ENCODE measurements at places on chromosomes 6 and 20.

DNA sequence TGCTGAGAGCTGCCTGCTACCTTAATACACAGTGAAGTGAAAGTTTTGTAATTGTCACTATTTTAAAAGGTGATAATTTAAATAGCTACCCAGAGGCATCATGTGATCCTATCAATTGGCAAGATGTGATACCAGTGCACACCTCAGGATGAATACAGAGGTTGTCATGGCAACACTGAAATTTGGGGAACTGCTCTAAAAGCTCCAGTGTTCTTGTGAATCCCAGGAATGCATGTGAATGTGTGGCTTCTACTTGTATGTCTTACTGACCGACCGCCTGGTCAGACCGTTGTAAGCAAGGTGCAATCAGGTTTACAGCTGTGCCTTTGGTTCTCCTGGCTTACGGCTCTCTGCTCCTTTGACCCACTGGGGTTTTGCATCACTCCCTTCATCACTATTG, 146.3 kb upstream of the GJE1 start:
- no peak for DNase-seq

GRCh38 chr6:113855500-113856374, 1.4 kb upstream of the MARCKS start:
- DNase-seq = no peak

- no peak for DNase-seq
Observed at GRCh38 chr20:4335722-4336121, 320.4 kb upstream of the RNF24 start.

DNA sequence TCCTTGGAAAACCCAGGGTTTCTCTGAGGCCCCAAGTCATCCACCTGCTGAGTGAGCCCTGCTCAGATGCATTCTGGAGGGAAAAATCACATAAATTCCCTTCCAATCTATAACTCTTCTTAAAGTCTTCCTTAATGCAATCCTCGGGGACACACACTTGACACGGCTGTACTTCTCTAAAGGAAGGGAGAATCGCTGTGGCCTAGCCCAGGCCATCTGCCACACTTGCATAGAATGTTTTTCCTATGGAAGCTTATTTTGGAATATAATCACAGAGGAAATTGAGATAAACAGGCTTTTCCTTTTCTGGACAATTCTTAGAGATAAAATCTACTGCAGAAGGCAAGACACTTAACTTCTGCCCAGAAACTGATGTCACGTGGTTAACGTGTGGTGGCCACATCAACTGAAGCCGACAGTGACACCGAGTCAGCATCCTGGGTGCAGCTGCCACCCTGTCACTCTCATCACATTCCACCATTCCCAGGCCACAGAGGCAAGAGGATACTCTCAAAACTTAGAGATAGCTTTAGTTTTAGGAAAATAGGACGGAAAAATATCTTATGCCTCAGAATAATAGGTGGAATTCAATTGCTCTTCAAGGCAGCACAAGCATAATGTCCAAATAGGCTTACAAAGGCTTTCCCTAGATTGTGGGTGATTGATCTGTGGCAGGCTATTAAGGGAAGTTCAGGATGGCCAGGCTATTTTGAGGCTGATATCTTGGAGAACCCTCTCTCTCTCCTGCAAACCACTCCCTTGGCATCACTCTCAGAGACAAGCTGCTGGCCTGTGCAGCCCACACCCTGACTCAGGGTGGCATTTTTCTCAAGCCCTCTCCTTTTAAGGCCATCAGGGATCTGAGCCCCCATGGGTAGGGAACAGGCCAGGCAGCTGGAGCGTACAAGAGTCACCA, 29.6 kb downstream of the PSMB1 start:
- DNase-seq = no peak
